ENCODE measurements at places on chromosomes 16 and 17.

DNA sequence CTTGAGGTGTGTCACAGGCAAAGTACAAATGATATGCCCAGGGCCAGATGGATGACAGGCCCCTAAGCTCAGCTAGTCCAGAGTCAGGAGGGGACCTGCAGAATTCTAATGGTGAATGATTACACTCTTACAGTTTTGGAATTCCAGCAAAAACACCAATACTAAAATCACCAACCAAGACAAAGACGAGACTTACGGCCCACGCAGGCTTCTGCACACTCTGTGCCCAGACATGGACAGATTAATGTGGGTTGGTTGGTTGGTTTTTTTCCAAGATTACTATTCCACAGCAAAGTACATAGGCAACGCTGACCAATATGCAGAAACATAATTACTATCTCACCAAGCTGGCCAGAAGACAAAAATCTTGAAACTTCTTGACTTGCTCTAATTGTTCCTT, 9.7 kb downstream of the ADCY9 start:
- DNase-seq = no peak

GRCh38 chr17:34169496-34169895, 85.6 kb upstream of the CCL2 start:
- no peak for DNase-seq

GRCh38 chr16:28937222-28937876, 5.6 kb downstream of the CD19 start:
- no peak for DNase-seq

GRCh38 chr16:20707461-20707860, 10.0 kb upstream of the ACSM1 start:
- no peak for DNase-seq

DNA sequence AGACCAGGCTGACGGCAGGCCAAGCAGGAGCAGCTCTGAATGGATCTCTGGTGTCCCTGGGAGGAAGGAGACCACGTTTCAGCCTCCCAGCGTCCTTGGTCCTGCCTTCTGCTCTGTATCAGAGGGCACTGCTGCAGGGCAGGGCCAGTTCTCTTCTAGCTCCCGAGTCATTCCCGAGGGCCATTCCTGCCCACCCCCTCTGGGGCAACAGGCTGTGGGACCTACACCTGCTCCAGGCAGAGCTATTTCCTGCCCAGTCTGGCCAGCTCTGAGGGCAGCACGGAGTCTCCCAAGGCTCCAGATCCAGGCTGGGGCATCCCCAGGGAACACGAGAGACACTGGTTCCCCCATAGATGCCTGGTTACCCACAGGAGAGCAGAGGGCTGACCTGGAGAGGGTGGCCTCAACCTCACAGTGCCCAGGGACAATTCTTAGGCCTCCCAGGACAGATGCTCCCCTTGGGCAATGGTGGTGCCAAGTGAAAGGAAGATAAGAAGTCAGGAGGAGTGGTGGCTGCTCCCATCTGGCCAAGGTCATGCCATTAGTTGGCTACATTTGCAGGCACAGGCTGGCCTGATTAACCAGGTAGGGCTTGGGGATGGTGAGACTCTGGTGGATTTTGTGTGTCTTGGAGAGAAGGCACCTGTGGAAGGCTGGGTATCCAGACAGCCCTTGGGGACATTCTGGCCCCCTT, 2.0 kb downstream of the WFIKKN2 start:
- DNase-seq = no peak

DNA sequence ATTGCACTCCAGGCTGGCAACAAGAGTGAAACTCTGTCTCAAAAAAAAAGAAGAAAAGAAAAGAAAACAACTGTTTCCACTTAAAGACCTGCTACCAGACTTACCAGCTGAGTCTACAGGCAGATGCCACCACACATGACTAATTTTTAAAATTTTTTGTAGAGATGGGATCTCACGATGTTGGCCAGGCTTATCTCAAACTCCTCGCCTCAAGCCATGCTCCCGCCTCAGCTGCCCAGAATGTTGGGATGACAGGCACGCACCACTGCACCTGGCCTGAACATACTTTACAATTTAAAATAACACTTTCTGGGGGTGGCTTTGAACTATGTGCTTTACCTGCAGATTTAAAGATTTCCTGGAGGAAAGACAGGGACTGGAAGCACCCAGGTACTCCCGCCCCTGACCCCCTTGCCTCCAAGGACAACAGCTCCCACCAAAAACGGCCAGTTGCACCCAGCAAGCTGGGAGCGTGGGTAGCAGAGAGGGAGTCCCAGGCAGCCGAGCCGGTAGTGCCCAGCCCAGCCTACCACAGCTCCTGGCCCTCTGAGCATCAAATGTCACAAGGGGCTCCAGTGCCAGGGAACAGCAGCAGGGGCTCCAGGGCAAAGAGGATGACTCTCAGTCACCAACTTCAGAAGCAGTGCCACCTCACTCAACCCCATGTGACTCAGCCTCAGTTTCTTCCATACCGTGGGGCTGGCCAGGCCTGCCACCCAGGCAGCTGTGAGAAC, 262.9 kb downstream of the PARN start:
- DNase-seq = no peak

DNA sequence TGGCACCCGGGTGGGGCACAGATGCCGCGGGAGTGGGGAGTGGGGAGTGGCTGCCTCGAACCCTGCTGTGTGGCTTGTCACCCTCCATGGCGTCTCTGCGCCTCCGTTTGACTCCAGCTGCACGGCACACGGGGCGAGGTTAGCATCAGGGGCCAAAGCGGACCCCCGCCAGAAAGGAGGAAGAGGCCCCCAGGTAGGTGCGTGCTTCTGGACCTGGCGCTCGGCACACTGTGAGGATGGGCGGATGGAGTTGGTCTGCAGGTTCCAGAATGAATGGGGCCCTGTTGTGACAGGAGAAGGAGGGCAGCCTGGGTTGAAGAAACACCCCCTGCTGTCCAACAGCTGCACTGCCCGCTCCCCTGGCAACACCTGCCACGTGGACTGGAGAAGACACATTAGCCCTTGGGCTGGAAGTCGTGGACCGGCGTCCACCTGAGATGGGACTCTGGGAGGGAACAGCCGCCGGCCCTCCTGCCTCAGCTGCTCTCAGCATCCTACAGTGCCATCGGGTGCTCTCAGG, 9.4 kb upstream of the FASN start:
- no peak for DNase-seq

DNA sequence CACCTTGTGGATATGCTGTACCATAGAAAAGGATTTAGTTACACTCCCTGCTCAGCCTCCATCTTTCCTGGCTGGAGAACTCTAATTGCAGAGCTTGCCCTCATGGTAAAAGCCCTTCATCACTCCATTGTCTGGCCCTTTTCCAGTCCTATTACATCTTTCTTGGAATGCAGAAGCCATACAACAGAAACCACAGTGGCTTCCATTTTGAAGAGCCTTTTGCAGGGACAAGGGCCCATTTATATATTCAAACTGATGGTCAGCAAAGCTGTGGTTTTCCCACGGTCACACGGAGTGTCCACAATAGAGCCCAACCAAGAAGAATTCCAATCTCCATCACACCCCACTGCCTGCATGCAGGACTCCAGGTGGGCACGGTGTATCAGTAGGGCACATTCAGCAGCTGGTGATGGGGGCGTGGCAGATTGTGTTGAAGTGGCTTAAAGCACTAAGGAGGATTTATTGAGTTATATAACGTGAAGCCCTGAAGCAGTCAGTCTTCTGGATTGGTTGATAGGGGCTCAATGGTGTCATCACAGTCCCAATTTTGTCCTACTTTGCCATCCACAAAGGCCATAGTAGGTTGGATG, 20.3 kb downstream of the COPRS start:
- no peak for DNase-seq

DNA sequence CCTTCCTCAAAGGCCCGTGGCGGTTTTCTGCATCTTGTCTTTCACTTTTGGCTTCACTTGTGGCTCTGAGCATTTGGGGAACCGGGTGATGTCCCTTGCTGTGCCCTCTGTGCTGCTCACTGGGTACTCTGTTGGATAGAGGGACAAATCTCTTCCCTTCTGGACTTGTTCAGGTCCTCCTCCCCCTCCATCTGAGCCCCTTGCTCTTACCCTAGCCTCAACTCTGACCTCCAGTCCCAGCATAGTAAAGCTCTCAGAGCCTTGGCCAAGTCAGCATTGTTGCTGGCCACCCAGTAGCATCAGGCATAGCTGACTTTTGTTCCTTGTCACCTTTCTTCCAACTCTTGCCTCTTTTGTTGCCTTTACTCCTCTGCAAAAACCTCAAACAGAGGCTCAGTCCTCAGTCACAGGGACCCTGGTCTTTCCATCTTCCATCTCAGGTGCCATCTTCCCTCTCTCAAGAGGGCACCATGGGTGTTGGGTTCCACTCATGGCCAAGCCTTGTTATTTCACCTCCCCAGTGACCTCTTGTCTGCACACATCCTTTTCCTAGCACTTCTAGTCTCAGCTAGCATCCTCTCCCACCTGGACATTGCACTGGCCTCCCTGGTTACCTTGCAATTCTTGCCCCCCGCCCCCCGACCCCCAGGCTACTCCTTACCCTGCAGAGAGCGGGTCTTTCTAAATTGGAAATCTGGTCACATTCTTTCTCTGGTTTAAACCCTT, 393 bp upstream of the PSMB10 start:
- no peak for DNase-seq

DNA sequence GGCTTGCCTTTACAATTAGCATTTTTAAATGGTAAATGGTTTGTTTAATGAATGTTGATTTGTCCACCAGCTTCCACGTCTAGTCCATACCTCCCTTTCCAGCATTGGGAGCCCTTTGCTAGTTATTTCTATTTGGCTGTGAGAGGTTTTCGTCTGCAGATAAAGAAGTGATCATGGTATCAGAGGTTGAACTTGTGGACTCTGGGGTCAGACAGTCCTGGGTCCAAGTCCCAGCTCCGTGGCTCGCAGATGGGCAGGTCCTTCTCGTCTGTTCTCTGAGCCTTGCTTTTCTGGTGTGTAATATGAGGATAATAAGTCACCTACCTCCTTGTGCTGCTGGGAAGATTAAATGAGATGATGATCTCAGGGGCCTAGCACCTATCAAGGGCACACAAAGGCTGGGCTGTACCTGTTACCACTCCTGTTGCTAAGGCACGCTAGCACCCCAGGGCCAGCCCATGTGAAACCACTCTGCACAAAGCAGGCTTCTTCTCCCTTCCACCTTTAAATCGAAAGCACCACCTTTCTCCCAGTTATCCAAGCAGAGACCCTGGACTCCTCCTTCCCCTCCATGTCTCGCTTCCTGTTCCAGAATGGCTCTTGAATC, 103.9 kb downstream of the GNAO1 start:
- no peak for DNase-seq

DNA sequence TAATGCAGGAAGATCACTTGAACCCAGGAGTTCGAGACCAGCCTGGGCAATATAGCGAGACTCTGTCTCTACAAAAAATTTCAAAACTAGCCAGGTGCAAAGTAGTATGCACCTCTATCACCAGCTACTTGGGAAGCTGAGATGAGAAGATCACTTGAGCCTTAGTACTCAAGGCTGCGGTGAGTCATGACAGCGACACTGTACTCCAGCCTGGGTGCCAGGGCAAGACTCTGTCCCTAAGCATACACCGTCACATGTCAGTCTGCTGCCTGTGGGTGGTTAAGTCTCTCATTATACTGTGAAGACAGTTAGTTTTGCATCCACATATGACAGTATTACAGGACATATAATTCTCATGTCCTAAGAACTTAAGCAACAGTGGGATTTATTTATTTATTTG, 21.8 kb downstream of the NMRAL1 start:
- DNase-seq = no peak

GRCh38 chr17:48102043-48102750, 919 bp upstream of the CBX1 start:
- no peak for DNase-seq

DNA sequence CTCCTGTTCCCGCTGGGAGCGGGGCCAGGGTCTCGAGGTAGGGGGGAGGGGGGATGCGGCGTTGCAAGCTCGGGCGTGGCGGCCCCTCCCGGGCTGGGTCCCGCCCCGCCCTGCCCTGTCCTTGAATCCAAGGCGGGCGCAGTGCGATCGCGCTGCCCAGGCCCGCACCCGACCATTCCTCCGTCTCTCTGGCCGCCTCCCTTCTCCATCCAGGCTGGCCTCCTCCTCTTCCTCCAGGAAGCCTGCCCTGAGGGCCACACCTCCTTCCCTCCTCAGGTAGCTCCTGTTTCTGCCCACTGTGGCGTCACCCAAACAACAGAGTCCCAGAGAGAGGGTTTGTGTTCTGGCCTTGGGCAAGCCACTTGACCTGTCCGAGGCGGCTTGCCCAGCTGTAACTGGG, 43.0 kb upstream of the TAC4 start:
- no peak for DNase-seq

- DNase-seq = no peak
Measured at GRCh38 chr16:48590476-48590875, 19.5 kb downstream of the N4BP1 start.

DNA sequence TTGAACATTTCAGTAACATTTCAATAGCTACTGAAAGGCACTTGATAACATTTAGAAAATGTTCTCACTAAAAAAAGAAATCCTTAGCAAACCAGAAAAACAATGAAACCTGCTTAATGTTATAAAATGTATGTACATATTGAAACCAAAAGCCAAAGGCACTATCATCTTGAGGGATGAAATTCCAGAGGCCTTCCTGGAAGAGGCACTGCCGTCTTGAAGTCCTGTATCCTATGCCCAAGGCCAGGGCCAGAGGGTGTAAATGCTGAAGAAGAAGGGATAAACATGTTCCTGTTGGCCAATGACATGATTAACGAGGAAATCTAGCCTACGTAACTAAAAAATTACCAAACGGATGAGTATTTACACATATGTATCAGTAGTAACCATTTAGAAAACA, 57.0 kb upstream of the DNAH17 start:
- DNase-seq = no peak

DNA sequence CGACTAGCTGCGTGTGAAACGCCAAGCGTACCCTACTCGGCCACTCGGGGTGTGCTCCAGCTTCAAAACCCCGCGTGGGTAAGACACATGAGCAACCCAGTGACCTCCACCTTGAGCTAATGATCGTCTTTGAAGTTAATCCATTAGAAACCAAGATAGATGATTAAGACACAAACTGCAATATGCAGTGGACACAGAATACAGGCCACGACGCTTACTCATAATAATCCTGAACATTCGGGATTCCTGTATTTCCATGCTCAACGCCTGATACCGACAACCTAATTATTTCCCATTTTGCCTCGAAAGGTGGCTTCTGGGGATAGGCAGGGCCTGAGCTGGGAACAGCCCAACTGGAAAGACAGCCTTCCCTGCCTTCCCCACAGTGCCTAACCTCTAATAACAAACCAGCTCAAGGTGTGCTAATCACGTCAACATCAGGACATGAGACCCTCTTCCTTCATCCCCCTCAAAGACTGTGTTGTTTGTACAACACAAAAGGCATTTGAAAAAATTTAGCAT, 504 bp upstream of the COPRS start:
- no peak for DNase-seq

- DNase-seq = no peak
Measured at GRCh38 chr16:50315346-50315997, 49.1 kb downstream of the ADCY7 start.

GRCh38 chr17:72616447-72616846, 476.0 kb downstream of the SLC39A11 start:
- DNase-seq = no peak
